ENCODE measurements at places on chromosomes 13 and 19. TPM values are rescaled to one million over a fixed set of nuclear protein-coding genes. Genes with fewer than 3 reads are reported as not detected.
A peak's percentile ranks its signal among the peaks of the same experiment; 100 is the strongest.

GRCh38 chr13:41634407-41634806, 177.1 kb downstream of the RGCC start:
- H3K27me3 ChIP-seq = no peaks in the 10 kb centered on the region
- H3K4me1 ChIP-seq = no peaks in the 10 kb centered on the region

MTUS2 gene
- 0.09 TPM for total RNA-seq

OR4F17 gene
- not detected for total RNA-seq

GRCh38 chr19:1465191-1466016, 13.6 kb downstream of the C19orf25 start:
- no peak for DNase-seq
- peaks cover 7% of the 10 kb centered on the region for H3K4me1 ChIP-seq
- H3K4me3 ChIP-seq = no peak overlapping the region

GRCh38 chr13:31213651-31214289, 14.0 kb downstream of the B3GLCT start:
- H3K4me3 ChIP-seq = no peak overlapping the region
- H3K27me3 ChIP-seq = no peaks in the 10 kb centered on the region
- no peak for DNase-seq
- no peak overlapping the region for H3K27ac ChIP-seq
- peaks cover 10% of the 10 kb centered on the region for H3K4me1 ChIP-seq

ZNF253 gene
- 12.1 TPM for total RNA-seq

- peaks cover 2% of the 10 kb centered on the region for H3K4me1 ChIP-seq
- DNase-seq = no peak
- no peak overlapping the region for H3K27ac ChIP-seq
- H3K4me3 ChIP-seq = no peak overlapping the region
- H3K36me3 ChIP-seq = peaks cover 26% of the 10 kb centered on the region
Observed at GRCh38 chr19:45895519-45895972, 6.9 kb downstream of the MYPOP start.

GRCh38 chr13:98173431-98174152, 3.5 kb downstream of the RNF113B start:
- H3K36me3 ChIP-seq = no peaks in the 10 kb centered on the region
- no peaks in the 10 kb centered on the region for H3K27me3 ChIP-seq
- H3K4me3 ChIP-seq = no peak overlapping the region

PODNL1 gene
- 0.09 TPM for total RNA-seq

DNA sequence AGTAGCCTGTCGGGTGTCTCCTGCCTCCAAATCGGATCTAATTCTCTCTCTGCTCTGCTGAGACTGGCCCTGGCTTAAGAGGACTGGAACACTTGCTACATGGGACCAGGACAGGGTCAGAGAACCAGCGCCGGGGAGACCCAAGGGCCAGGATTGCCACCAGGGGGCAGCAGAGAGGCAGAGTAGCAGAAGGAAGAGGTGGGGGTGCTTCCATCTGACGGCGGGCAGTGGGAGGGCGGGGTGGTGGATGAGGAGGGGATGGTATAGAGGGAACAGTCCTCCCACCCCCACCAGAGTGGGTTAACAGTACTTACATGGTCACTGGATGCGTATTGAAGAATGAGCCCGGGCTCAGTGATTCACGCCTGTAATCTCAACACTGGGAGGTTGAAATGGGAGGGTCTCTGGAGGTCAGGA, 11.9 kb downstream of the SELENOW start:
- peak; percentile 71 for DNase-seq
- H3K27me3 ChIP-seq = no peaks in the 10 kb centered on the region
- no peak overlapping the region for H3K4me3 ChIP-seq
- H3K36me3 ChIP-seq = peaks cover under 1% of the 10 kb centered on the region
- H3K4me1 ChIP-seq = no peaks in the 10 kb centered on the region
- no peak overlapping the region for H3K27ac ChIP-seq

- H3K4me3 ChIP-seq = no peak overlapping the region
- no peaks in the 10 kb centered on the region for H3K27me3 ChIP-seq
- no peak overlapping the region for H3K27ac ChIP-seq
- no peaks in the 10 kb centered on the region for H3K36me3 ChIP-seq
- H3K4me1 ChIP-seq = peaks cover 38% of the 10 kb centered on the region
- DNase-seq = no peak
Observed at GRCh38 chr19:39937787-39938186, 3.4 kb upstream of the FCGBP start.

DNA sequence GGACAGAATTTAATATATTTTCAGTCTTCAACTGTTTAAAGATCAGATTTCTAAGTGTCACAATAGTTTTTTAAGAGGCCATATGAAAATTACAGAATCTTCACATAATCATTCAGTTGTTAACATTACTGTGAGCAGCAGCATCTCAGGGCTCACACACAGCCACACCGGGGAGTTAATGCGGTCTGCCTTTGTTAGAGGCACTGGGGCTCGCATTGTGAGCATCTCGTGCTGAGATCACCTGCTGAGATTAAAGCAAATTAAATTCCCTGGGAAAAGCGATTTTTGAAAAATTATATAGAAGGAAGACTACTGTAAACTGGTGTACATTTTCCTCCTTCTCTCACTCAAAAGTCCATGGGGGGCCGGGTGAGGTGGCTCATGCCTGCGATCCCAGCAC, 16.6 kb downstream of the GPR12 start:
- H3K4me1 ChIP-seq = no peaks in the 10 kb centered on the region
- H3K27ac ChIP-seq = no peak overlapping the region
- no peaks in the 10 kb centered on the region for H3K36me3 ChIP-seq
- DNase-seq = no peak
- no peak overlapping the region for H3K4me3 ChIP-seq

DNA sequence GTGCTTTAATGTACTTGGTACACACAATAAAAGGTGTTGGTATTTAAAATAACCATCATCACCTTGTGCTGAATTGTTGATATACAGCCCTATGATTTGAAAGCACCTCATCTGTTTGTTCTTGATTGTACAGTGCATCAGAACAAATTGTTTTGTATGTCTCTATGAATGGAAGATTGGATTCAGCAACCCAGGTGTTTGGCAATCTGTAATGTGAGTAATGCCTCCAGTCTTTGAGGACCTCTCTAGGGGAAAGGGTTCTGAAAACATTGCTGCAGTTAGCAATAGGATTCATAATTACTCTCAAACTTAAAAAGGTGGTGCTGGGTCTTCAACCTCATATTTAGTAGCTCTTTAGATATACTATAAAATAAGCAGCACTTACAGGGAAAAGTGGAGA, 341.8 kb downstream of the OXGR1 start:
- no peaks in the 10 kb centered on the region for H3K36me3 ChIP-seq
- no peaks in the 10 kb centered on the region for H3K27me3 ChIP-seq
- no peak overlapping the region for H3K4me3 ChIP-seq
- no peak overlapping the region for H3K27ac ChIP-seq

GRCh38 chr19:31625575-31625974, 276.3 kb upstream of the TSHZ3 start:
- H3K36me3 ChIP-seq = no peaks in the 10 kb centered on the region
- H3K4me3 ChIP-seq = no peak overlapping the region
- DNase-seq = no peak
- no peaks in the 10 kb centered on the region for H3K4me1 ChIP-seq

DNA sequence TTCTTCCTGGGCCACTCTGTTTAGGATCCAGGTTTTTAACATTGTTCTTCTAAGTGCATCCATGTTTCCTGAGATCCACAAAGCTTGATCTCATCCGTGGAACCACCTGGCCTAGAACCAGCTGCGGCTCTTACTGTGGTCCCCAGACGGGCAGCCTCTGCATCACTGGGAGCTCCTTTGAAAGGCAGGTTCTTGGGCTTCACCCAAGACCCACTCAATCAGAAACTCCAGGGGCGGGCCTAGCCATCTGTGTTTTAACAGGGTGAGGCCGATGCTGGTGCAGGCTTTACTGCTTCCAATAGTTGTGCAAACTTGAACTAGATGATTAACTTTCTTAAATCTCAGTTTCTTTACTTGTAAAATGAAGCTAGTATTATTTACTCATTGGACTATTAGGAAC, 605.7 kb downstream of the FGF9 start:
- H3K4me3 ChIP-seq = no peak overlapping the region
- no peak for DNase-seq
- H3K27ac ChIP-seq = no peak overlapping the region
- no peaks in the 10 kb centered on the region for H3K27me3 ChIP-seq

- no peaks in the 10 kb centered on the region for H3K36me3 ChIP-seq
- H3K4me3 ChIP-seq = no peak overlapping the region
- DNase-seq = no peak
- no peaks in the 10 kb centered on the region for H3K4me1 ChIP-seq
Observed at GRCh38 chr19:35488677-35489076, 1.6 kb downstream of the KRTDAP start.
